Uterus (tissue), 4 donors: ENCODE measurements at places on chromosomes 5 and 9. TPM values are rescaled to one million over a fixed set of nuclear protein-coding genes. Genes with fewer than 3 reads are reported as not detected.
A peak's percentile ranks its signal among the peaks of the same experiment; 100 is the strongest.

- DNase-seq: peak; percentile 16
These were observed 369.4 kb upstream of the DMAC1 start for GRCh38 chr9:8168916-8169438.

DNA sequence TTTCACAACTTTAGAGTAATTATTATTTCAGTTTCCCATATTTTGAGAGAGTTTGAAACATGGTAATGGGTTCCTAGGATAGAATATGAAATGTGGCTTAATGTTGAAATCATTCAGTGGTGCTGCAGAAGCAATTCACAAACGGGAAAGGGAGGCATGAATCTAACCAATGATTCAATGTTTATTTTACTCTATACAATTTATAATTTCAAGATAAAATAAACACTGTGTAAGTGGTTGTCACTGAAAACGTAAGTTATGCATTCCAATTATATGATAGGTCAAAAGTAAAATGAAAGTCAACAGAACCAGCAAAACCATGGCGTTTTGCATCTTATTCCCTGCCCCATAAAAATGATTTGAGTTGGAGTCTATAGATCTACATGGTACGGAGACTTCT is 1207.1 kb upstream of the CDH18 start:
- DNase-seq: no peak

DNA sequence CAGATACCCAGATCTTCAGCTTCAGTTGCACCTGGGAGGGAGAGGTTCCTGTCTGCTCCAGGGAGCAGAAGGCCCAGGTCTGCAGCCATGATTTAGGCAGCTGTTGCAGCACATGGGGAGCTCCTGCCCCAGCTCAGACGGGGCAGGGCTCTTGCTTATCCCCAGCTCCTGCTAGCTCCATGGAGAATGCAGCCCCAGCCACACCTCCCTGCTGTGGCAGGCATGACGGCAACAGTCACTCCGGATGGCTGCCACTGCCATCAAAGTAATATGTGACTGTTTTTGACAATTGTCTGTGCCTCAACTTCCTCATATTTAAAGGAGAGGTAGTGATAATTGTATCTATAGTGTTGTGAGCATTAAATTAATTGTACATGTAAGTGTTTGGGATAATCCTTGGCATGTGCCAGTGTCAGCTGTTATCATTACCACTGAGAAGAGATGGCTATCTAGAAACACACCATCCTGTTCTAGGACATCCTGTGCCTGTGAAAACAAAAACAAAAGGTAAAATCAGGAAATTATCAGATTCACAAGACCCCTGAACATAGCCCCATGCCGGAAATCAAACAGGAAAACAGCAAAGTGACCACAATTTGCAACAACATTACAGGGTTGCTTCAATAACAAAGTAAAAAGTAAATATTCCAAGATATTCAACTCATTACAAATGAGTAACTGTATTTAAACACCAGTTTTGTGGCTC is 1048.8 kb upstream of the ACO1 start:
- no peak for DNase-seq

DNA sequence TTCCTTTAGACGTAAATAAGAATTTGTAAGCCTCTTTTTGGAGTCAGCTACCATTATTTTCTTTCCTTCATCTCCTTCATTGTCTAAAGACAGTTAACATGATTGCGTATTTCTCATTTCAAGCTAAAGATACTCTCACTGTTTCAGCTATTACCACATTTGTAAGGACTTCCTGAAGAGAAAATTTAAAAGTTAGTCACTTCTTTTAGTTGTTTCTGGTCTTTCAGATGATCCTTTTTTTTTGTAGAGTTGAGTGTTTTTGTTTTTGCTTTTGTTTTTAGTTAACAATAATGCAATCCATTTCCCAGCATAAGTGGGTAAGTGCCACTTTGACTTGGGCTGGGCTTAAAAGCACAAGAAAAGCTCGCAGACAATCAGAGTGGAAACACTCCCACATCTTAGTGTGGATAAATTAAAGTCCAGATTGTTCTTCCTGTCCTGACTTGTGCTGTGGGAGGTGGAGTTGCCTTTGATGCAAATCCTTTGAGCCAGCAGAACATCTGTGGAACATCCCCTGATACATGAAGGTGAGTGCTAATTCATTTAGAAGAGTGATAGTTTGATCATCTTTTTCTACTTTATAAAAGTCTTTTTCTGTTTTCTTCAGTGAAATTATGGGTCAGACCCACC is 2.0 kb downstream of the IL31RA start:
- no peak for DNase-seq

DNA sequence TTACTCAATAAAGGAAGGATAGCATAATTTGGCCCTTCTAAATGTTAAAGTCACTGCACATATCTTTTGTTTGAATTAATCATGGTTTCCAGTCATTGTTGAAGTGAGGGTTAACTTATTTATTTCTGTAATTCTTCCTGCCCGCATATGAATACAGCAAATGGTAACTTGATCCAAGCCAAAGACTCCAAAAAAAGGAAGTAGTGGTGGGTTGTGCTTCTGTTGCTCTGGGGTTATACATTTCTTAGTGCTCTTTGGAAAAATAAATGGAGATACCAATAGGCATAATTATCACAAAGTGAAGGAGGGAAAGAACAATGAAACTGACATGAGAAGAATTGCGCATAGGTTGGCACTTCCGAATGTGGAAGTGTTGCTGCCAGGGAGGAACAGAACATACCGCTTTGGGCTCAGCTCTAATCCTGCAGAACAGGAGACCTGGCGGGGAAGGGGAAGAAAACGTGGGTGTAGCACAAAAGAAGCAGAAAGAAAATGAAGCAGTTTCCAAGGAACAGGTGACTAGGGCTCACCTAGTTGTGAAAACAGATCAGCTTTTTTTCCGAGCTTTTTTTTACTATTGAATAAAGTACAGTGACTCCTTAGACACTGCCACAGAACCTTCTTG is 69.7 kb upstream of the TAF11L2 start:
- DNase-seq: no peak

Gene DMRT3
- total RNA-seq: 9.1 TPM

Gene DND1
- total RNA-seq: 0.28 TPM

Gene PCDHGA6
- total RNA-seq: 12.5 TPM

Gene IL11RA
- 25.6 TPM for total RNA-seq

Gene LAMC3
- total RNA-seq: 3.1 TPM

Gene ACER2
- 13.5 TPM for total RNA-seq

Gene PCDHB13
- total RNA-seq: 9.9 TPM

Gene NIPAL4
- 0.43 TPM for total RNA-seq
